AG04450 (cell line): ENCODE measurements at places on chromosomes 7 and 10. TPM values are rescaled to one million over a fixed set of nuclear protein-coding genes. Genes with fewer than 3 reads are reported as not detected.

Gene GNAI1
- polyA plus RNA-seq, result 31.9 and 56.2 TPM in 2 replicates

Gene TSPAN13
- 7.0 and 10.1 TPM in 2 replicates for polyA plus RNA-seq

Gene PDE6C
- not detected in 2 replicates for polyA plus RNA-seq

Gene SDK1
- polyA plus RNA-seq, result 2.2 and 3.3 TPM in 2 replicates

Gene GPR37
- 5.5 and 11.2 TPM in 2 replicates for polyA plus RNA-seq

Gene HECW1
- 2.6 and 3.2 TPM in 2 replicates for polyA plus RNA-seq

Gene TMEM236
- 0.01 and 0.02 TPM in 2 replicates for polyA plus RNA-seq

Gene LOXL4
- polyA plus RNA-seq, result 41.0 and 45.5 TPM in 2 replicates

Gene ITIH2
- polyA plus RNA-seq, result not detected in 2 replicates

Gene ASIC3
- polyA plus RNA-seq, result 0.07 and 0.11 TPM in 2 replicates

Gene EIF4EBP2
- polyA plus RNA-seq, result 27.3 and 31.2 TPM in 2 replicates

Gene TAS2R5
- polyA plus RNA-seq, result 0.38 and 0.81 TPM in 2 replicates

Gene BLNK
- polyA plus RNA-seq, result not detected in 2 replicates

Gene CD36
- 0.29 and 0.51 TPM in 2 replicates for polyA plus RNA-seq

Gene IKZF1
- not detected in 2 replicates for polyA plus RNA-seq

Gene STRA8
- not detected in 2 replicates for polyA plus RNA-seq
